ENCODE measurements at places on chromosomes 2 and 18. TPM values are rescaled to one million over a fixed set of nuclear protein-coding genes. Genes with fewer than 3 reads are reported as not detected.
A peak's percentile ranks its signal among the peaks of the same experiment; 100 is the strongest.

DNA sequence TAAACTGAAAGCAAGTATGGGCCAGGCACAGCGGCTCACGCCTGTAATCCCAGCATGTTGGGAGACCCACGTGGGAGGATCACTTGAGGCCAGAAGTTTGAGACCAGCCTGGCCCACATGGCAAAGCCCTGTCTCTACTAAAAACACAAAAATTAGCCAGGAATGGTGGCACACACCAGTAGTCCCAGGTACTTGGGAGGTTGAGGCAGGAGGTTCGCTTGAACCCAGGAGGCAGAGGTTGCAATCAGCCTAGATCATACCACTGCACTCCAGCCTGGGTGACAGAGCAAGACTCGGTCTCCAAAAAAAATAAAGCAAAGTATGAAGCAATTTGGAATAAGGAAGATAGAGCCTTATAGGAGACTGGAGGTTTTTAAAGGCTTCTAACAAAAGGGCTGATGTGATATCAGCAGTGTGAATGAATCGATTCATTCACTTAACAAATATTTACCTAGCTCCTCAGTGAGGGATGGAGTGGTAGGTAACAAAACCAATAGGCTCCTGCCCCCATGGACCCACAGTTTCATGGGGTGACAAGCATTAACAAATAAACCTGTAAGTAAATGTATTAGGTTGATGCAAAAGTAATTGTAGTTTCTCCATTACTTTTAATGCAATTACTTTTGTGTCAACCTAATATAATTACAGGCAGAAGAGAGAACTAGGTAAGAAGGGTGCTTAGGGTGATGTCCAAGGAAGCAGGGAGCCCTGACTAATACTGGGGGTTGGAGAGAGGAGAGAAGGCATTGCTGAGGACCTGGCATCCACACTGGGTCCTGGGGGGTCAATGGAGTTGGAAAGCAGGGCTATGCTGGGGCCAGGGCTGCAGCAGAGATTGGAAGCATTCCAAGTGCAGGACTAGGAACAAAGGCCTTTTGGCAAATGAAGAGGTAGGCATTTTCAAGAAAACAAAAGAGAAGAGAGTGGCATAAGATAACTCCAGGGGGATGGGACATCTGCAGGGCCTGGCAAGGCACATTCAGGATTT is 195.4 kb upstream of the ARL4C start:
- H3K36me3 ChIP-seq, result no peaks in the 10 kb centered on the region
- H3K4me1 ChIP-seq, result peaks cover 19% of the 10 kb centered on the region
- H3K27me3 ChIP-seq, result no peaks in the 10 kb centered on the region
- H3K4me3 ChIP-seq, result no peak overlapping the region
- no peak for DNase-seq

DNA sequence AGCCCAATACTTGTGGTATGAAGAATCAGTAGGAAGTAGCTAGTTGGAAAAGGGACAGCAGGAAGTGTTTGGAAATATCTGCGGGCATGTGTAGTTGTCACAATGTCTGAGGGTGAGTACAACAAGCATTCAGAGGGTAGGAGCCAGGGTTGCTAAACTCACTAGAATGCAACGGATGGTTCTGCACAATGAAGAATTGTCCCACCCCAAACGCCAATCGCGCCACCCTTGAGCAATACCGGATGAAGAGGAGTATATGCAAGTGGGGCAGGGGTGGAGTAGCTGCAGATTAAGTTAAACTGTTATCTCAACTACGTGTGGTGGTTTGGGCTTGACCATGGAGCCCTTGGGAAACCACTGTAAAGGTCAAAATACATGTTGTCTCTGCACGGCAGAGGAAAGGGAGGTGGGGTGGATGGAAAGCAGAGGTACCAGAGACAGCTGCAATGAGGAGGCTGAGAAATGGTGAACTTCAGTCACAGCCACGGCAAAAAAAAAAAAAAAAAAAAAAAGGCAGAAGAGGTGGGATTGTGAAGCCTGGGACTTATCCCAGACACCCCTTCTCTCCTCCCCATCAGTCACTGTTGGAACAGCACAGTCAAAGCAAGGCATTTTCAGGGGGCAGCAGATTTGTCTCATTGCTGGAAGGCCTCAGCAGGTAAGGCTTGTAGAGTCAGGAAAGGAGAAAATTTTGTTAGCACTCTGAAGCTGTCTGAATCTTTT is 5.2 kb downstream of the CCL20 start:
- H3K27ac ChIP-seq, result peak overlapping the region; percentile 86
- H3K27me3 ChIP-seq, result no peaks in the 10 kb centered on the region
- H3K36me3 ChIP-seq, result no peaks in the 10 kb centered on the region
- no peak overlapping the region for H3K4me3 ChIP-seq
- no peak for DNase-seq

Gene NFATC1
- 10.6 TPM for total RNA-seq

DNA sequence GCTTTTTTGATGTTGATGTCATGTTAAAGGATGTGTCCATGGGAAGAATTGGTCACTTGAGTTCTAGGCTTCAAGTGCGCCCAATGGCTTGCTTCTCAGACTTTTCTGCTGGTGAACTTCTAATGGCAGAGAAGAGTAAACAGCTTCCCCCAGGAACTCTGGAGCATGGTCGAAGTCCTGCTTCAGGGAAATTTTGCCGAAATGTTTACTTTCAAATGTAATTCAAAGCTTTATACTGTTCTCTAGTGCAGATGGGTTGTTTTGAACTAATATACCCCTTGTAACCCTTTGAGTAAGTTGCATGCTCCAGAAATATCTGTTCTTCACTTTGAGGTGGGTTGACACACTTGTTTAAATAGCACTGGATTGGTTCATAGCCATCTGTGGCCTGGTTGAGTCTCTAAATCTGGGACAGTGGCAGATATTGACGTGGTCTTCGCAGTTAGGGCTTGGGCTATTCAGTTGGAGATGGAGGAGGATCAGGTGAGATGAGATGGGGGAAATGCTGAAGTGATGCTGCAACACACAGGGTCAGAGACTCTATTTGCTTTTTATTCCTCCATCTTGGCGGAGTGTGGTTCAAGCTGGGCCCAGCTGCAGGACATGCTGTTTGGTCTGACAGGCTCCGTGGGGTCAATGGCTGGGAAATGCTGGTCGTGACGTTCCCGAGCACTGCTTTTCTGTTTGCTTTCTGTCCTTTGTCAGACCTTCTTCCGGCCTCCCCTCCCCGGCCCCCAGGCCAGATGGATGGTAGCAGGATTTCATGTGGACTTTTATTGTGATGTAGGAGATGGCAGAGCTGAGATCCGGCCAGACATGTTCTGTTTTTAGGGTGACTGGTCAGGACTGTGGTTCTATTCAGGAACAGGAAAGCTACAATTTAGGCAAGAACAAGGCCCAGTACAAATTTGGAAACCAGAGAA is 35.9 kb downstream of the MYO1B start:
- H3K27me3 ChIP-seq, result no peaks in the 10 kb centered on the region
- H3K4me1 ChIP-seq, result peaks cover 10% of the 10 kb centered on the region
- peaks cover 18% of the 10 kb centered on the region for H3K36me3 ChIP-seq
- H3K27ac ChIP-seq, result no peak overlapping the region
- no peak overlapping the region for H3K4me3 ChIP-seq

- H3K4me3 ChIP-seq, result no peak overlapping the region
- H3K4me1 ChIP-seq, result no peaks in the 10 kb centered on the region
- H3K27me3 ChIP-seq, result no peaks in the 10 kb centered on the region
- H3K36me3 ChIP-seq, result no peaks in the 10 kb centered on the region
- peak; percentile 7 for DNase-seq
Observed at GRCh38 chr18:21335927-21336488, 94.0 kb downstream of the GREB1L start.

DNA sequence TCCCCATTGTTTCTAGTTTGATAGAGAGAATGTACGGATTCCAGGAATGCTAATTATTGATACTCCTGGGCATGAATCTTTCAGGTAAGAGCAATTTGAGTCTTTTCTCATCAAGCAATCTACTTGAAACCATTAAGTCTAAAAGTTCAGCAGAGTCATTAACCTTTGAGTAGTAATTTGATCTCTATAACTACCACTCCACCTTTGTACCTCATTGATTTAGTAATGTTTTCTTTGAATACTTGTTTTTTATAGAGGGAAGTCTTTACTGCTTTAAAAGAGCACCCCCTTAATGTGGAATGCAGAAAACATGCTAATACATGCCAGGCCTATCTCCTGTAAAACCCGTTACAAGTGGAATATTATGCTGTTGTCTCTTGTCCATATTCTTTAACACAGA is 45.0 kb downstream of the EIF5B start:
- peaks cover 44% of the 10 kb centered on the region for H3K36me3 ChIP-seq
- no peak for DNase-seq
- H3K27ac ChIP-seq, result no peak overlapping the region

Gene IL1B
- total RNA-seq, result not detected

GRCh38 chr2:30288561-30288960 is 57.2 kb downstream of the LBH start:
- H3K4me3 ChIP-seq, result no peak overlapping the region
- no peaks in the 10 kb centered on the region for H3K36me3 ChIP-seq
- H3K4me1 ChIP-seq, result peaks cover 15% of the 10 kb centered on the region

Gene ABCG5
- not detected for total RNA-seq

DNA sequence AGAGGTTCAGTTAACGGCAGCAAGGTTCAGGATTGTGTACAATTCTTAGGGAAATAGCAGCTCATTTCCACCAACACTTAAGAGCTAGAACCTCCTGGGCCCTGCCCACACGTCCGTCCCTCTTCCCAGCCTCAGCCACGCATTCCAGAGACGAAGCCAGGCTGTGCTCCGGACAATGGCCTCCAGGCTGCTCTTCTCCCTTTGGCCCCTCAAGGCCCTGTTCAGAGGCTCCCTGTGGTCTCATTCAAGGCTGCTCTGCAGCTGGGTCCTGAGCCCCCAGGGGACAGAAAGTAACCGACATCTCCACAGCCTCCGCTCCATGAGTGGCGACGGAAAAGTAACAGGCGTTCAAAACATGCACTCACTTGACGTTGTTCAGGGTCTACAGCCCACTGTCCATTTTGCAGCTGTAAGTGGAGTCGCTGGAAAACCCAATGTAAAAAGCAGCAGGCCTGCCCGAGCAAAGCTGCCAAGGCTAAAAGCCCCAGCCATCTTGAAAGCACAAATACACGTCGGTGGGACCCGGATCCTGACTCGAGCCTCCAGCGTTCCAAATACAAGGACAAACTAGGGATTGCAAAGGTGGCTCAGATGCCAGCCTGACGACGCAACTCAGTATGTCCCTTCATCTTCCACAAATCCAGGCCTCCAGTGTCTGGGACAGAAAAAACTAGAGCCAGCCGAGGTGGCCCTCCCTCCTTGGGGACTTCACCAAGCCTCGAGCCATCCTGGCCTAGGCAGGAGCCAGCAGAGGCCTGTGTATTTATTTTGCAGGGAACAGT is 76.9 kb downstream of the NDUFA10 start:
- no peaks in the 10 kb centered on the region for H3K36me3 ChIP-seq
- DNase-seq, result no peak
- no peaks in the 10 kb centered on the region for H3K27me3 ChIP-seq
- no peak overlapping the region for H3K27ac ChIP-seq
- H3K4me1 ChIP-seq, result peaks cover 9% of the 10 kb centered on the region

DNA sequence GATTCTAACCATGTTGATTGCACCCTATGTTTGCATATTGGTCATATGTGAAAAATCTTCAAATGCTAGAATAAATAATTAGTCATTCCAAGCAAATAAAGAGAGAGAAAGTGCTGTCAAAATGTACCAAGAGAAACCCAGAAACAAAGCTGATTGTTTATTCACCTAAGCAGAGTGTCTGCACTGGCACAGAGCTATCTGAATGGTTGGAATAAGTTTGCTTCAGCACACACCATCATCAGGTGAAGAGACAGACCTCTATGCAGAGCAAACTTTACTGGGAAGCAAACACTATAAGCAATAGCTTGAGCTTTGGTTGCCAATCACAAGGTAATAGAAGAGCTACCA is 25.4 kb downstream of the DSG4 start:
- no peak for DNase-seq
- H3K27me3 ChIP-seq, result peaks cover 9% of the 10 kb centered on the region
- H3K36me3 ChIP-seq, result no peaks in the 10 kb centered on the region
- H3K4me3 ChIP-seq, result no peak overlapping the region

DNA sequence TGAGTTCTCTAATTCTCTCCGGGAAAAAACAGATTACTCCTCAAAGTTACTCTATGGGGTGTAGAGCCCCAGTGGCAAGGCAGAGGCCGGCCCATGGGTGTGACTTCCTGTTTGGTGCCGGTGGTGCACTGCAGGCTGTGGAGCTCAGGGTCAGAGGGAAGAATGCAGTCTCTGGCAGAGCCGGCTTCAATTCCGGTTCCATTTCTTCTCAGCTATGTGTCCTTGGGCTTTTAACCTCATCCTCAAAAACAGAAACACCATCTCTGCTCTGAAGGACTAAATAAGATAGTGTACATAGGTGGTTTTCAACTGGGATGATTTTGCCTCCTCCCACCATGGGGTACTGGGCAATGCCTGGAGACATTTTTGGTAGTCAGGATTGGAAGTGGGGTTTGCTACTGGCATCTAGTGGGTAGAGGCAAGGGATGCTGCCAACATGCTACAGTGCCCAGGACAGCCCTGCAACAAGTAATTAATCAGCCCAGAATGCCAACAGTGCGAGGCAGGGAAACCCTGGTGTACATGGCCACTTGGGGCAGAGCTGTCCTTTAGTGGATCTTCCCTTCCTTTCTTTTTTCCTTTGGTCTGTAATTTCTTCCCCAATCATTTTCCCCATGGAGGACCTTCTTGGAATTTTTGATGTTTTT is 81.2 kb downstream of the INSIG2 start:
- no peaks in the 10 kb centered on the region for H3K36me3 ChIP-seq
- no peak overlapping the region for H3K4me3 ChIP-seq
- no peaks in the 10 kb centered on the region for H3K4me1 ChIP-seq
- H3K27me3 ChIP-seq, result no peaks in the 10 kb centered on the region
- no peak for DNase-seq

DNA sequence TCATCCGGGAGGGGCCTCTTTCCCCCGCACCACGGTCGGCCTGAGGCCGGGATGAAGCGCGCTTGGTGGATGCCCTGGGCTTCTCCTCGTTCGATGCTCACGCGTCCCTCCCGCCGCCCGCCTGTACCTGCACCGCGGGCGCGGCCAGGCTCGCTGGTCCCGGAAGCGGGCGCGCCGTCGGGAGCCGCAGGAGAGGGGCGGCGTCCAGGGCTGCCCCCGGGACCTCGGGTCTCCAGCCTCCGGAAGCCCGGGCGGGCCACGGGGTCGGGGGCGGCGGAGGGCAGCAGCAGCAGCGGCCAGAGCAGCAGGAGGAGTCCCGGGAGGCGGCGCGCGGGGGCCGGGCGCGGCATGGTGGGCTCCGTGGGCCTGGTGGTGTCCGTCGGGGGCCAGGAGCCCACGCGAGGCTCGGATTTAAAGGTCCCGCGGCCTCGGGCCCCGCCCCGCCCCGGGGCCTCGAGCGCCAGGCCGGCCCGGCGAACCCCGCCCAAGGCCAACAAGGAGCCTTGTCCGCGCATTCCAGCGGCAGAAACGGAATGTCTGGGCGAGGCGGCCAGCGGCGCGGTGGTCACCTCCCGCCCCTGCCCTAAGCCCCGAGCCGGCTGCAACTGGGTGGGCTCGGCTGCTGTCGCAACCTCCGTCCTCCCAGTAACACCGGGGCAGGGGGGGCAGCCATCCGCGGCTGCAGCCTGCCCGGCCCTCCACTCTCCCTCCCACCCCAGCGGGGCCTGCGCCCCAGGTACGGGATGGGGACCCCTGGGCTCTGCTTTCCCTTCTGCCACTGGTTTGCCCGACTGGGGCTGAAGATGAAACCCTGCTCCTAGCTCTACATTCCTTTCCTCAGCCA is at the start of gene MATN3:
TSS of gene MATN3 (minus strand) at position 387 of the 844 bp plus-strand sequence. CDS start at position 350, 37 bp downstream.
- peak within 1 kb of the TSS; percentile 54 for H3K4me3 ChIP-seq
- no peak within 1 kb of the TSS for H3K27ac ChIP-seq
- DNase-seq, result peak; percentile 32
